ENCODE measurements at places on chromosomes 11 and 22.
A peak's percentile ranks its signal among the peaks of the same experiment; 100 is the strongest.

- DNase-seq = no peak
These were observed 499.3 kb upstream of the TENM4 start for GRCh38 chr11:79940165-79940564.

DNA sequence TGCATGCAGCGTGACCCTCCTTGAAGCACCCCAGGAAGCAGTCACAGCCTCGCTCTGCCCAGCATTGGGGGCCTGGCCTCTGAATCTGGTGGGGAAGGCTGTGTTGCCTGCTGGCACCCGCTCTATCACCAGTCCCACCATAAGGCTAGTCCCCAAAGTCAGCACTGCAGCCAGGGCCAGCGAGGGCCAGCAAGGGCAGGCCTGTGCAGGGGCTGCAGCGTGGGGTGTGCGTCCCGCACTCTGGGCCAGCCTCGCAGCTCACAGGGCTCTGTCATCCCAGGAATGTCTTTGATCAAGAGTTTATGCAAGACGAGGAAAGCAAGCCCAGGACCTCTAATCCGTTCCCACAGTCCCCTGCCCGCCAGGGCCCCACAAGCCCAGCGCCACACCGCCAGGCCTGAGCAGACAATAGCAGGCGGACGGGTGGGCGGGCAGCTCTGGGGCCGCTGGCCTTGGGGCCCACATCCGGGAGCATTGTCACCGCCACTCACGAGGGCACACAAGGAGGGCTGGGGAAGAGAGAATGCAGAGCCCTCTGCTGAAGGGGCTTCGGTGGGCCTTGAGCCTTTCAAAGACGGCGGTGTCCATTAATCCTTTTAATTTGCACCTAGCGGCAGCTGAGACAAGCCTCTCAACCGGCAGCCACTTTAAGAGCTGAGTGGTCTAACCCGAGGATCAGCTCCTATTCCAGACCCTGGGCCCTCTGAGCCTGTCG is 17.1 kb downstream of the LTO1 start:
- no peak for DNase-seq

DNA sequence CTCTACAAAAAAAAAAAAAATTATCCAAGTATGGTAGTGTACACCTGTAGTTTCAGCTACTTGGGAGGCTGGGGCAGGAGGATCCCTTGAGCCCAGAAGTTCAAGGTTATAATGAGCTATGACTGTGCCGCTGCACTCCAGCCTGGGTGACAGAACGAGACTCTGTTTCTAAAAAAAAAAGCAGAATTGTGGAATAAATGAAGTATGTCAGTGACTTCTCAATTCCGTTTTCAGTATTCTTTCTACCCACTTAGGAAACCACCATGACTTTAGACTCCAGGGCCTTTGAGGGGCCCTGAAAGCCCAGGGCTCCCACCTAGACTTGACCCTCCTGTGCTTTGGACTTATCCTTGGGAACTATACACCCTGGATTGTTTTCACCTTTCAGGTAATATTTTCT is 6.5 kb upstream of the NUP160 start:
- DNase-seq = peak; percentile 54

DNA sequence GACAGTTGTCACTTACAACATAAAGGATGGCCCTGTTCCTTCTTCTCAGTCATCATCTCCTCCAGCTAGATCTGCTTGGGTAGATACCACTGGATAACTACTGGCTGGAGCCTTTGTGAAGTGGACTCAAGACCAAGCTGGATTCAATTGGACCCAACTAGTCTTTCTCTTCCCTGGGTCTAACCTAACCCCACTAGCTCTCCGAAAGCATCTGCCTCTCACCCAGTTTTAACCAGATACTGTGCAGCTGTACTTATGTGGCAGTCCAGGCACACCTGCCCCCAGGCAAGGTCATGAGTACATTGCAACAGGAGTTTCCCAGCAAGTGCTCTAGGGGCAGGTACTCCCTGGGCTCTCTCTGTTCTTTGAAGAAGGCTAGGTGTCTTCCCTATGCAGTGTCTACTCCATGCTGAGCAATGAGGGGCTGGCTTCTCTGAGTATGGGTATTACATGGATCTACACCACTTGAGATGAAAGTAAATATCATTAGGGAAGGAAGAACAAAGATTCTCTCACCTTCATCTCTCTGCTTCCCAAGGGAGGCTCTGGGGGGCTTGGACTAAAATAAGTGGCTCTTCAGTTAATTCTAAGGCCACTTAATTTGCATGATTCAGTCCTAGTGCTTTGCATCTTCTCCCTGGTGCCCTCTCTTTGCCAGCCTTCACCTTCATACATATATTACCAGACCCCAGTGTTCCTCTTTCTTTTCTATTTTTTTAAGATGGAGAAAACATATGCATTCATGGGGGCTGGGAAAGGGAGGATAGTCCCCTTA is 236.1 kb downstream of the NXPE2 start:
- DNase-seq = no peak

- no peak for DNase-seq
These were observed 389.0 kb downstream of the TBC1D22A start for GRCh38 chr22:47151490-47151889.

DNA sequence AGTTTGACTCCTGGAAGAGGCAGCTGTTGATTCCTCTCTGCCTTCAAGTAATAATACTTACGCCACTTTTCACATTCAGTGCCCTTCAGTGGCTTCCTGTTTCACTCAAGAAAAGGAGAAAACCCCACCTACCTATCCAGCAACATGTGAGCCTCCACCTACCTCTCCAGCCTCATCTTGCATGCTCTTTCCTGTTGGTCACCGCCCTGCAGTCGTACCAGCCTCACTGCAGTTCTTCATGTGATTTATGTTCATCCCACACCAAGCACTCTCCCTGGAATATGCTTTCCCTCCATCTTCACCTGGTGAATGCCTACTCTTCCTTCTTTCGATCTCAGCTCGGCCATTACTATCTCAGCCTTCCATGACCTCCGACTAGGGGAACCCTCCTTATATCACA is 21.8 kb upstream of the YWHAH start:
- no peak for DNase-seq
